EL (cell line): ENCODE measurements at places on chromosomes 2 and 18.

- peak; percentile 62 for DNase-seq
These were observed 4.9 kb upstream of the PDCD1 start for GRCh38 chr2:241863536-241863954.

GRCh38 chr2:84327645-84328249 lies 131.3 kb downstream of the SUCLG1 start:
- no peak for DNase-seq

DNA sequence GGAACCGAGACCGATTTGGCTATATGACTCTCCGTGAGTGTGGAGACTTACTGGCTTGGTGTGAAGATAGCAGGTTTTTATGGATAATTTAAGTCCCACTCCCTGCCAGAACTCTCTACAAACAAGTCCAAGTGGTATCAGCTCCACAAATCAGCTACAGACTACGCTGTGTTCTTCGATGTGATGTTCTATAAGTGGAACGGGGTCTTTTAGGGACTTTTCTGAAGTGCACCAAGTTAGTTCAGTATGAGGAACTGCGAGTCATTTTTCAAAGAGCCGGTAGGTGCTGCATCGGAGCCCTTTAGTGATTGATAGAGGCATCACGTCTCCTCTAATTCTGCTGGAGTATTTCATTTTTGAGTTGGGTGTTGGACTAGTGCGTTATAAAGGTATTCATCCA lies 107.1 kb downstream of the TSHZ1 start:
- no peak for DNase-seq

DNA sequence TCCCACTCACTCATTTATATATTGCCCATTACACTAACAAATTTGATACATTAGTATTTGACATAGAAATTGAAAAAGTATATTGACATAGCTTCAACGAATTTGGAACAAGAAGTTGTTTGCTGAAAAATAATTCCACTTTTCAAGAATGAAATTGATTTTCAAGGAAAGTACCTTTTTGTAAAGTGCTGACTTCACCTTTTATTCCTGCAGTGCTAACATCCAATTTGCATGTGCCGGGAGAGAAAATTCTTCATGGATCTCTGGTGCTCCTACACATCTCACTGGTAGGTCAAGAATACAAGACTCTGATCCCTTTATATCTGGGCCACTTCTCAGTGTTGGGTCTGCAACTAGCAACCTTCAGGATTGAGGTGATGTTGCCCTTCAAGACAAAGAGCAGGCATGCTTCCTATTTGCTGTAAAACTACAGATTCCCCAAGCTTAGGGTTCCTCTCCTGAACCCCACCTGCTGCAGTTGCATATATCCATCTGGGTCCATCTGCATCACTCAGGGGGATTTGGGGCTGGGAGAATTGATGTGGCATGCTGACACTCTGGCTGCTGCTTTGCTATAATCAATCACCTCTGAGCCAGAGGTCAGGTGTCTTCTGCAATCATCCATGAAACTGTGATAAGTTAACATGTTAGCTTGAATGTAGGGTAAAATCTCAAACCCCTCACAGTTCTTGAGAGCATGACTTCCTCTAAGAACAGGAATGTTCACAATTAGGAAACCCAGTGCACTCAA lies 108.4 kb upstream of the TTN start:
- no peak for DNase-seq

DNA sequence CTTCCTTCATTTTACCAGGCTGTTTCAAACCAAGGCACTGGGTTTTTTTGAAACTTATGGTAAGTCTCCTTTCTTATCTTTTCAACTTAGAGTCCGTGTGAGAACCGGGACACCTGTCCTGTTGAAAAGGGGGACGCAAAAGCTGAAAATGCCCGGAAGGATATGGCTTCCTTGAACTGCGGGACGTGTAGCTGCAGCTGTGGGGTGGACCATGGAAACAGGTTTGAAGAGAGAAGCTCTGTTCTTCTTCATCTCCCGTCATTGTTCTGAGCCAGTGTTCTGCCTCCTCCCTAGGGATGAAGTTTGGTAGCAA lies 29.5 kb upstream of the DNAJC27 start:
- DNase-seq, result no peak

DNA sequence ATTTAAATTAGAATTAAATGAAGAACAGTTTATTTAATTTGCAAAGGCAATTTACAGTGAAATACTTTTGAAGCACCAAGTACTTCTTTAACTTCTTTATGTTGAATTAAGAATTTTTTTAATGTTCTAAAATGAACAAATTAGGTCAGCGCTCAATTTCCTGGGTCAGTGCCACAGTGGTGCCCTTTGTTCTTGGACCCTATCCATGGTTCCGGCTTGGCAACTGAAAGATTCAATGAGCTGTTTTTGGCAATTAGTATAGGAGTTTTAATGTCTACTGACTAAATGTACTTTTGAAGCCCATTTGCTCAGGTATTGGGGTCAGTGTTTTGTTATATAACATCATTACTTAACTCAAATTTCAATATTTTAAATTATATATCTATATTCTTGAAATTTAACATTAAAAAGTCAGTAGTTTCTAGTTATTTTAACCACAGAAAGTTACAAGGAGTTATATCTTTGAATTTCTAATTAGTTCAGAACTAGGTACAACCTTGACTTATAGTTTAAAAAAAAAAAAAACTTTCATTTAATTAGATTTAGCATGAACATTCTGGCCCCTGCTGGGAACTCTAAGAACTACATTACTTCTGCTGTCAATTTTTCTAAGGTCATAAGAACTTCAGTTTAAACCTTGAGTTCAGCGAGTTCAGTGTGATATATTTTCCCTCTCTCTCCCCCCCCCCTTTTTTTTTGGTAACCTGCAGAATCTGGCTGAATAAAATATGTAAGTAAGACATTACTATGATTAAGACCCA lies 7.6 kb upstream of the MSTN start:
- DNase-seq, result peak; percentile 74

DNA sequence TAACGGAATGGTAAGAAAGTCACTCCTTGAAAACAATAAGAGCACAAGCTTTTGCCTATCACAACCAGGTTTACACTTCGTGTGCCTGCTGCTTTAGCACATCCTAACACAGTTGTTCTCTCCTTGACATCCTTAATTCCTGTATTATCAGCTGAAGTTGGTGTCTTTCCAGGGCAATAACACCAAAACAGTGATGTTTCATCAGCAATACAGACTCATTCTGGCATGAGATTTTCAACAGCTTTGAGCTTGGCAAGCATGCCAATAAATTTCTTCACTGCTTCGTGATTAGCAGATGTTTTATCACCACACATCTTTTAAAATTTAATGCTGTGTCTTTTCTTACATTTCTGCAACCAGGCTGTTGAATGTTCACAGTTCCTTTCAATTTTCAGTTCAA lies 148.4 kb downstream of the EIPR1 start:
- DNase-seq, result no peak

DNA sequence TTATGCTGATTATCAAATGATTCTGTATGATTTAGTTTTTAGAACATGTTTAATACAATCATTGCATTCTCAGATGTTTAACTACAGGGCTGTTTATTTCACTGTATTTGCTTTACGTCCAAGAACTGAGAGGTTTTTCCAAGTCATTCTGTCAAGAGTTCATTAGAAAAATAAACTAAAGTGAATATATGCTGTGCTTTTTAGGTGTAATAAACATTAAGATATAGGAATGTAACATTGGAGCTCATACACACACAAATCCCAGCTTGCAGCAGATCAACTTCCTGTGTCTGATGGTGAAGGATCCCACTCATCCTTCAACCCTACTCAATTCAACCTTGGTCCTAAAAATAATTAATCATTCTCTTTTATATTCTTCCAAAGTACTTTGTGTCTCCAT lies 285.0 kb downstream of the AFF3 start:
- no peak for DNase-seq

DNA sequence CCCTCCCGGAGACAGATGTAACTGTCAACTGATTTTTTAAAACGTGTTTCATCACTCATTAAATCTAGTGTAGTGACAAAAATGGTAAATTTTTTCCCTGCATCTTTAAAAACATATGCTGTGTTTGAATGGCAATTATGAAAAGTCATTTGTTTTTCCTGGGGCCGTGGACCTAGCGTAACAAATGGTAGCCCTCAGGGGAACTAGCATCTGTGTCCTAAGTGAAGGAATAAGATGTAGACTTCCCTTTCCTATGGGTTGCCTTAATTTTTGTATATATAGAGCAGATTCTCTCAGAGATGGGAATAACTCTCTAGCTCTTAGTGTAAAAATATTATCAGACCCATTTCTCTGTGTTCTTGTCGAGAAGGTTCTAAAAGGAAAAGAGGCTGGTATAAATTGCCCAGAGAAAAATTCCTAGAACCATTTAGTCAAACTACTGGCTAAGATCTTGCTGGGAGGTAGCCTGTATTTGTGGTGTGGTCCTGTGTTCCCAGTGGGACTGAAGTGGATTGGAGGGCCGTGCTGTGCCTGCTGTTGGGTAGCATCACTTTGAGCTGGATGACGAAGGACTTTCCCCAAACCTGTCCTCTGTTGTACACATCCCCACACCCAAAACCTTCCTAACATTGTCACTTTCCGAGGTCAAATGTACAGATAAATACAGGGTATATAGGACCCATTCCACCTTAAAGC lies 85.8 kb downstream of the LIMS1 start:
- DNase-seq, result no peak

DNA sequence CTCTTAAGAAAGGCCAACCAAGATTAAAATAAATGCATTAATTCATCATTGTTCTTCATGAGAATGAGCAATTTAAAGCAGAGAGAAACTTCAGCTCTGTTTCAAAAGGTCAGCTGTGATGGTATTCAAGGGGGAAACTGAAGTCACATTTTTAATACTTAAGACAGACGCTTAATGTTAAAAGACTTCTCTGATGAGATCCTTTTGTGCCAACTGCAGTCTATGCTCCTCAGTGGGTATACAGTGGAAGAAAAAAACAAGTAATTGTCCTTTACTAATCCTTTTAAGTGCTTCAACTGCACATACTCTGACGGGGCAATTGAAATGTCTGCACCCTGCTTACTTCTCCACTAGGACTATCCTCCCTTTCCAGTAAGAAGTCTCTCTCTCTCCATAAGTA lies 309.7 kb downstream of the GULP1 start:
- no peak for DNase-seq

DNA sequence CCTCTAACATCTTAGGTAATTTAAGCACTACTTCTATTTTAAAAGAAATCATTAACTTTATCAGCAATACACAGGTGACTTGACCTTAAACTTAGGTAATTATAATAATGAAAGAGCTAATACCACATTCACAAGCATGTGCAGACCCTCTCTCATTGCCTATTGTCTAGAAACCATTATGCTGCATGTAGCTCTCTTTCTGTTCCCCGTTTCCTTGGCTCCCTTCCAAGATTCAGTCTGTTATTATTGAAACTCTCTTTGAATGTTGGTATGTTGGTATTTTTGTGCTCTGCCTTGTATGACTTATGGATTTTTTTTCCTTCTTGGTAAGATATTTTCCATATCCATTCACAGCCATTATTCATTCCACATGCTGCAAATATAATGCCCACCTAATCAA lies 201.2 kb downstream of the CDCA7 start:
- peak; percentile 35 for DNase-seq

DNA sequence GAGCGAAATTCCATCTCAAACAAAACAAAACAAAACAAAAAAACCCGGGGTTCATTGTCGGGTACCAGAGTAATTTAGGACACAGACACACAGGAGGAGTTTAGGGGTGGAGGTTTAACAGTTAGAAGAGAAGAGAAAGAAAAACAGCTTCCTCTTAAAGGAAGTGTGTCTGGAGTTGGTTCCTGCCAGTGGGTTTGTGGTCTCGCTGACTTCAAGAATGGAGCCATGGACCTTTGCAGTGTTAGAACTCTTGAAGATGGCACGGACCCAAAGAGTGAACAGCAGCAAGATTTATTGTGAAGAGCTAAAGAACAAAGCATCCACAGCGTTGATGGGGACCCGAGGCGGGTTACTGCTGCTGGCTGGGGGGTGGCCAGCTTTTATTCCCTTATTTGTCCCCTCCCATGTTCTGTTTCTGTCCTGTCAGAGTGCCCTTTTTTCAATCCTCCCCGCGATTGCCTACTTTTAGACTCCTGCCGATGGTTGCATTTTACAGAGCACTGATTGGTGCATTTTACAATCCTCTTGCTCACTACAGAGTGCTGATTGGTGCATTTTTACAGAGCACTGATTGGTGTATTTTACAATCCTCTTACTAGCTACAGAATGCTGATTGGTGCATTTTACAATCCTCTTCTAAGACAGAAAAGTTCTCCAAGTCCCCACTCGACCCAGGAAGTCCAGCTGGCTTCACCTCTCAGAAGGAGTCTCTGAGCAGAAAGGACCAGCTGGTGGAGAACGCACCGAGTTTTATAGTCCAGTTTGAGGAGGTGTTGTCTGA lies 28.7 kb upstream of the ATP8B1 start:
- DNase-seq, result no peak

DNA sequence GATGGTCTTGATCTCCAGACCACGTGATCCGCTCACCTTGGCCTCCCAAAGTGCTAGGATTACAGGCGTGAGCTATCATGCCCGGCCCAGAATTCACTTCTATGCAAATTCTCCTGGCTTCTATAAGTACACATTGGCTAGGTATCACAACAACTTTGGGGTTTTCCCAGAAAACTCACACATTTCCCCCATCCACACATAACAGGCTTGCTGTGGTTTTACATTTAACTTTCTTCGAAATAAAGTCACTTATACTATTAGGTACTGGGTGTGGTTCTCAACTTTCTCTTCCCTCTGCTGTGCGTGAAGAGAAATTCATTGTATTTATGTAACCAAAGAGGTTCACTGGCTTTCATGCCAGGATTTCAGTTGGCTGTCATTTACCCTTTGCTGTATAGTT lies 439.4 kb upstream of the CWC22 start:
- DNase-seq, result no peak

GRCh38 chr2:126238251-126238650 lies 417.7 kb upstream of the GYPC start:
- DNase-seq, result no peak

DNA sequence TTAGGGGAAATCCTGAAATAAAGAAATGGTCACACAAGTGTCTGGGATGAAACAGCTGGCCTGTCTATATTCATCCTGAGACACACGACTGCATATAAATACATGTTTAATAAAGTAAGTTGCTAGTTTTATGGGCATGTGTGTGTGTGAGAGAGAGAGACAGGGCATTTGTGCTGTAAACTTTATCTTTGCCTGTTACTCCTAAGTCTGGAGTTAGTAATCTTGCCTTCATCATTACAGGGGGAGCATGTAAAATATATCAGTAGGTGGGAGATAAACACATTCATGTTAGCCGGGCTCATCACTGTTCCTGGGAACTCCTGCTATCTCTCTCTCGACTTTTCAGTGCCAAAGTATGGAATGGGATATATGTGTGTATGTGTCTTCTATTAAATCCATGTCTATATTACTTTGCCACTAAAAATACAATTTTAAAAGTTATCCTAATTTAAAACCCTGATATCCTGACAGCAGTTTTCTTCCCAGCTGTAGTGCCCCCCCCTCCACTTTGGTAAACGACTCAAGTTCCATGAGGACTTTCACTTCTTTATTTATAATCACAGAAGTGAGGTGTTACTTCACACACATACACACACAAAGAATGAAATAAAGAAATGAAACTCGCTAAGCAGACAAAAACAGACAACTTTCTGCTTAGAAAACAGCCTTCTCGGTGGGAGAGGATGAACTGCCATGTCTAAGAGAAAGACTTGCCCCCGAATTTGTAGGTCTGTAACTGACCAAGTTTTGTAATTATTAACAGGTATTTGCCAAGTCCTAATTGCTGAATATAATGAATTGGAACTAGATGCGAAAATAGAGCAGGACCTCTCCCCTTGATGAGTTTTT lies 947 bp downstream of the ZEB2 start:
- no peak for DNase-seq

- no peak for DNase-seq
These were observed 98.2 kb upstream of the MAPRE2 start for GRCh38 chr18:34942975-34943374.

GRCh38 chr18:75269124-75269680 lies 58.6 kb downstream of the TSHZ1 start:
- no peak for DNase-seq

- DNase-seq, result no peak
These were observed 7.9 kb downstream of the LIPG start for GRCh38 chr18:49569724-49570123.
